ENCODE measurements at places on chromosomes 1 and 21.

DNA sequence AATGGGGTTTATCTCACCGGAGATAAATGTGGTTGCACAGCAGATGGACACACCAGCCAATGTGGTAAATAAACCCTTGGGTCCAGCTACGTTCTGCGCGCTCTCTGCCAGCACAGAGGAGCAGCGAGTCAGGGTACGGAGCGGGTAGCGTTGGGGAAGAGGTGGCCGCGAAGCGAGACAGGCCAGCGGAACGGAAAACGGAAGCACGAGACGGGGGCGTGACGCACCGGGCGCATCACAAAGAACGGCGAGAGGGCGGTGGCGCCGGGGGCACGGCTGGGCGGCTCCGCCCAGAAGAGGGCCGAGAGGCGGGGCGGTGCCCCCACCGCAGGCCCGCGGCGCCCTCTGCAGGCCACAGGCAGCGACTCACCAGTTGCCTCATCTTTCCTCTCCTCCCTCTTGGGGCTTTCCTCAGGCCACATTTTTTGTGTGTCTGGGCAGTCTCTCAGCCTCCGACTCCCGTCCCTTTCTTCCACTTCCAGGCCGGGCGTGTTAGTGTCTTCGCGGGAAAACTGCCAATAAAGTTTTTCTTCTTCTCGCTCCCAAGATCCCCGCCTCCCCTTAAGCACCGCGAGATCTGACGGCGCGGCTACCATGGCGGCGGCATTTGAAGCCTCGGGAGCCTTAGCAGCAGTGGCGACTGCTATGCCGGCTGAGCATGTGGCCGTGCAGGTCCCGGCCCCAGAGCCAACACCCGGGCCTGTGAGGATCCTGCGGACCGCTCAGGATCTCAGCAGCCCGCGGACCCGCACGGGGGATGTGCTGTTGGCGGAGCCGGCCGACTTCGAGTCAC is at the start of gene DDX20:
Gene DDX20, plus strand, starts transcription at position 571 of the 793 bp plus-strand sequence. Its CDS starts 24 bp downstream, at position 595.
- DNase-seq, result peak; percentile 96

DNA sequence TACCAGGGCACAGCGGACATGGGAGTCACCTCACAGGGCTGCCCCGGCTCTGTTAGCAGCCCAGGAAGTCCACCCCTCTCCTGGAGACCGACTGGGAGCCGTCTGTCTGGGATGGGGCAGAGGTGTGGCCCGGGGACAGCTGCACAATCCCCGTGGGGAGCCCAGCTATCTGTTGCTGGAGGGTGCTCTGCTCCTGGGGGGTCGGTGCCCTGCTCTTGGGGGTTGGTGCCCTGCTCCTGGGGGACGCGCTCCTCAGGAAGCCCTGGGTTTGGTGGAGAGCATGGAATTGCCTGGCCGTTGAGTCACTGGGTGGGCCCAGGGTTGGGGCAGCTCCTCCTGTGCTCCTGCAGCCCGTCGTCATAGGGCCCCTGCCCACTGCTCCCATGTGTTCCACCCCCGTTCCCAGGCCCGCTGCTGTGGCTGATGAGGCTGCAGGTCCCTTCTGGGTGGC is 39.3 kb downstream of the AGPAT3 start:
- no peak for DNase-seq

- no peak for DNase-seq
These were observed 60.2 kb downstream of the SKI start for GRCh38 chr1:2288311-2288710.

DNA sequence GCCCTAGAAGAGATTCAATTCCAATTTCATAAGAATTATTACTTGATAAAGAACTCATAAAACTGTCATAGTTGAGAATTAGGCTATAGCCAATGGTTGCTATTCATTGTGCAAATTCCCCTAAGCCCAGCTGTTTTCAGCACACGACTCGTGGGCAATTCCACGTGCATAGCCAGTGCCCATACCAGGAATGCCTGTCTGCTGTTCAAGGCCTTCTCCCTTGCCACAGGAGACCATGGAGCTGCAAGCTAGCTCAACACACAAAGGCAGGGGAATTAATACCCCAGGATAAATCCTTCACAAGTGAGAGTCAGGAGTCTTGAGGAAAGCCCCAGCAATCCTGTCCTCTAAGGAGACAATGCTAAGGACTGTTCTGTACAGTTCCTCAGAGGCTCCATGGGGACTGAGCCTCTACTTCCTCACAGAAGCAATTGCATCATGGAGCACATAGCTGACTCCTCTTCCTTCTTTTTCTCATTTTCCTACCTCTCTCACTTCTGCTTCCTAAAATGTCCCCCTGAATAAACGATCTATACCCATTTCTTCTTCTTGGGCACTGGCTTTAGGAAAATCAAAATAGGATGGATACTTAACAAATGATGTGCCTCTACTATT is 19.1 kb upstream of the CHRM3 start:
- peak; percentile 29 for DNase-seq

GRCh38 chr1:20100632-20101355 is 18.5 kb downstream of the PLA2G2D start:
- peak; percentile 77 for DNase-seq

DNA sequence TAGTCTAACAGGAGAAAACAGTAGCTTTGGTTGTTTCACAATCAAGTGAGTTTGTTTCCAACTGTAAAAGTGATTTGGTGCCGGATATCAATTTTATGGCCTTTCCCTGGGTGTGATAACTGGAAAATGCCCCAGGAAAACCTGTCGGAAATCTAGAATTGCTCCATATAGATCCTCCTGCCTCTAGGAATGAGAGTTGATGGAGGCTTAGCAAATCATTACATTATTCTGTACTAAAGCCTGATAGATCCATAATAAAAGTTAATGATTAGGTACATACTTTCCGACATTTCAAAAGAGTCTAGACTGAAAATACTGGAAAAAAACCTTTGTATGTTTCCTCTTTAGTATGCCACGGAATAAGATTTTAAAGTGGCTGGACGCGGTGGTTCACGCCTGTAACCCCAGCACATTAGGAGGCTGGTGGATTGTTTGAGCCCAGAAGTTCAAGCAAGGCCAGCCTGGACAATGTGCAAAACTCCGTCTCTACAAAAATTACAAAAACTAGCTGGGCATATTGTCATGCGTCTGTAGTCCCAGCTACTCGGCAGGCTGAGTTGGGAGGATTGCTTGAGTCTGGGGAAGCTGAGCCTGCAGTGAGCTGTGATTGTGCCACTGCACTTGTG is 70.0 kb upstream of the SLC45A1 start:
- no peak for DNase-seq

- DNase-seq, result peak; percentile 95
These were observed at the start of gene NCF2 for GRCh38 chr1:183590244-183591191. Gene NCF2, minus strand, starts transcription at chr1:183590459. Its CDS starts 130 bp downstream, at chr1:183590329.

DNA sequence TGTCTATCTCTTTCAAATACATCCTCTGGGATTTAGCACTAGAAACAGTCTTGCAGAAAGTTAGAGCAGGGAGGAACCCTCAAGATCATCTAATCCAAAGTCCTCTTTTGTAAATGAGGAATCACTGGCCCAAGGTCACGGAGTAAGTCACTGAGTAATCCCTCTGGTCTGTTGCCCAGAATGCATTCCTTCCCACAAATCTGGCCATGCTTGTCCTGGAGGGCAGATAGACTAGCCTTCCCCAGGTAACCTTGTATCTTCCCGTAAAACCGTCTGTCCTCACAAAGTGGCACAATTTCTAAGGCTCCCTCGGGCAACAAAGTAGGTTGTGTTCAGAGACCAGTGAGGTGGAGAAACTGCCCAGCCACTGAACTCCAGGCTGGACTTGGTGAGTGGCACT is 46.2 kb downstream of the DDR2 start:
- no peak for DNase-seq

- no peak for DNase-seq
These were observed 199.9 kb upstream of the JUN start for GRCh38 chr1:58983633-58984245.

GRCh38 chr1:1914971-1915692 is at the start of gene CALML6:
Gene CALML6, plus strand, starts transcription at chr1:1915260. Its CDS starts 21 bp downstream, at chr1:1915281.
- no peak for DNase-seq

DNA sequence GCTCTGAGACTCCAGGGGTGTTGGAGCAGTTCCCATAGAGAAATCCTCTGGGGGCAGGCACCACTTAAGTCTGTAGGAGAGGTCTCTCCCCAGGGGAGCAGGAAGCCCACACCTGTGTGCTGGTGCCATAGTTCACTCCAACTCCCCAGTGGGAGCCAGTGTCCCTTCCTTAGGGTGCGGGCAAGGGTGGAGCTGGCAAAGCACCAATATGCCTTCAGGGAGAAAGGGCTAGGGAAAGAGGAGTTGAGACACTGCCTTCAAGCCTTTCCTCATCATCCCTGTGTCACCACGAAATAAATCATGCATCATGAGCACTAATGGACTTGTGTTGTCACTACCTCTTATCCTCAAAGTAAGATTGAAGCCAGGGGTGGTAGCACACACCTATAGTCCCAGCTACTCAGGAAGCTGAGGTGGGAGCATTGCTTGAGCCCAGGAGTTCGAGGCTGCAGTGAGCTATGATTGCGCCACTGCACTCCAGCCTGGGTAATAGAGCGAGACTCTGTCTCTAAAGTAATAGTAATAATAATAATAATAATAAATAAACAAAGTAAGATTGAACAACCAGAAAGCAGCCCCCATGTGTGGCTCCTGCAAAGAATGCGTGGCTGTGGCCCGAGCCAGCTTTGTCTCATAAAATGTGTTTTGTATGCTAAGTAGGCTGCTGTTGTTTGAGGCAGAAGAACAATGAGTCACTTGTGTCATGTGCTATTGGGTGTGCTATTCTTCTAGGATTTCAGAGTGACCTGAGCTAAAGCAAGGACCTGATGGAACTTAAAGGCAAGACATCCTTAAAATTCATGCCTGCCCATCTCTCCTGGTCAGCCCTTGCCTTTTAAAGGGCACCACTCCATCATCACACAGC is 6.7 kb upstream of the TIE1 start:
- DNase-seq, result no peak

DNA sequence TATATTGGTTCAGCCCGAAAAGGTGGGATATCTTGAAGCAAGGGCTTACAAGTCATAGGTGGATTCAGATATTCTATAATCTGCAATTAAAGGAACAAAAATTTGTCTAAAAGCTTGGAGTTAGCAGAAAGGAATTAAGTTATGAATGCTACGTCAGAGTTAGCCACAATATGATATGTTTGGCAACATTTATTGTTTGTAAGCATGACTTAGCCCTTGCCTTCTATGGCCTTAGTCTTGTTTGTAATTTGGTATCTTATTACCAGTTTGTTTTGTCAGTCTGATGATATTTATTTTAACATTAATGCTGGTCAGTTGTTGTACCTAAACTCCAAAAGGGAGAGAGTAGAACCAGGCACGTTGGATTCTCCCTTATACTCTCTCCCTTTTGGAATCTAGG is 43.1 kb upstream of the SUCO start:
- no peak for DNase-seq

GRCh38 chr1:168089326-168089978 is 47.3 kb downstream of the GPR161 start:
- DNase-seq, result no peak

DNA sequence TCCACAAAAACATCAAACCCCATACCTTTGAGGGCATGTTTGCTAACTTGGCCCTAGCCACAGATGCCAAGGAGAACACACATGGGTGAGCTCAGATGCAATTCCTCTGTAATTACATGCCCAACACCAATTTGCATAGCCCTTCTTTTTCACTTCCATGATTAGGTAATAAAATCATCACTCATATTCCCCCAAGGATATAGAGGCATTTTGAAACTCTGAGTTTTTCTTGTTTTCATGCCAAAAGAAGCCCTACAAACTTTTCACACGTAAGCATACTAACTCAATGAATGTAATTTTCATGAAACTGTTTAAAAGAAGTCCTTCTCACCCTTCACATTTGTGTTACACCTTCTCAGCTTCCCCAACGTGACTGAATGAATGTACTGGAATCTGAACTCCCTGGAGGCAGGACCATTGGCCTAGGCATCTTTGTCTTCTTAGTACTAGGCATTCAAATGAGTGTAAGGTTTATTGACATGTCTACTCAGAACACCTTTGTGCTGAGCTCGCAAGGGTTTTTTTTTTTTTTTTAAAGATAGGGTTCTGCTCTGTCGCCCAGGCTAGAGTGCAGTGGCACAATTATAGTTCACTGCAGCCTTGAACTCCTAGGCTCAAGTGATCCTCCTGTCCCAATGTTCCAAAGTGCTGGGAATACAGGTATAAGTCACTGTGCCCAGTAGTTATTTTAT is 31.0 kb downstream of the FBXO42 start:
- no peak for DNase-seq

DNA sequence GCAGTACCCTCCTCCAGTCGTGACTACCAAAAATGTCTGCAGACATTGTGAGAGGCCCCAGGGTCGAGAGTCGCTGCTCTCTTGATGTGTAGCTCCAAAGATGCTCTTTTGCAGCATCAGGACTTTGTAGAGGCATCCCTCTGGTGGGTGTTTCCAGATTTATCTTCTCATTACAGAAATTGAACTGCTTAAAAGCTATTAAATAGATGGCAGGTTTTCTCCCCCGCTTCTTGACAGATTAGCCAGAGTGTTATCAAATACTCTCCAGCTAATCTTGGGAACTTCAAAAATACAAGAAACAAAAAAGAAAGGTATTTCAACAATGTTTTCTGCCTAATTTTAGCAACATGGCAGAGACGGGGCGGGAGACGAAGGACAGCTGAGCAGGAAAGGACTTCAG is 265.2 kb downstream of the KIF26B start:
- no peak for DNase-seq

DNA sequence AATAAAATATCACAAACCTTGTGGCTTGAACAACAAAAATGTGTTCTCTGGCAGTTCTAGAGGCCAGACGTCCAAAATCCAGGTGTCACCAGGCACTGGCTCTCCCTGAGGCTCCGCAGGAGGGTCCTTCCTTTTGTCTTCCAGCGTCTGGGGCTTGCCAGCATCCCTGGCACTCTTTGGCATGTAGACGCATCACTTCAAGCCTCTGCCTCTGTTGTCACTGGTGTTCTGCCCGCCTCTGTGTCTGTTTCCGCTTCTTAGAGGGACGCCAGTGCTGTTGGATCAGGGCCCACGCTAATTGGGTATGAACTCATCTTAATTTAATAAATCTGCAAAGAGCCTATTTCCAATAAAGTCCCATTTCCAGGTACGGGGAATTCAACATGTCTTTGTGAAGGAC is 273.7 kb upstream of the C1orf174 start:
- no peak for DNase-seq

GRCh38 chr1:33727310-33727709 is 136.6 kb upstream of the HMGB4 start:
- no peak for DNase-seq

DNA sequence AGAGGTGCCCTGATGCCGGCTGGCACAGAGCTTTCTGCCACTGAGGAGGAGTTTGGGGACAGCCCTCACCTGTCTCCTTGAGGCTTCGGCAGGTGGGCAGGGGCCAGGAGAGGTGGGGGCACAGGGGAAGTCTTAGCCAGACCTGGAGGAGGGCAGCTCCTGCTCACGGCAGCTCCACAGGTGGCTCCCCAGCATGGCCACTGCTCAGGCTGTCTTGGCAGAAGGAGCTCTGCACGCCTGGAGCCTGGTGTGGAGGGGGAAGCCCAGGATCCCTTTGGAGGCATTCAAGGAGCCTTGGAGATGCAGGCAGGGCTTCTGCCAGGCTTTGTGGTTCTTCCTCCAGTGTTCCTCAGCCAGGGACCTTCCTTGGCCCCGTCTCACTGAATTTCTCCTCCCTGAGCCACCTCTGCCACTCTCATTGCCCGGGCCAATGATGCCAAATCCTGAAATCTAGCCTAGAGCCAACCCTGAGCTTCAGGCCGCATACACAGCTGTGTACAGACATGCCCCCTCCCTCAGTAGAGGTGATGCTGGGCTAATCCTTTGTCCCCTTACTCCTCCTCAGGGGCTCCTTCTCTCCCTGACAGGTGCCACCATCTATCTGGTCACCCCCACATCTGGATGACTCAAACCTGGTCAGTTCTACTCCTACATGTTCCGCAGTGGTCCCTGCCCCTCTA is 251.8 kb upstream of the VAMP3 start:
- no peak for DNase-seq

GRCh38 chr21:24658026-24658425 is 949.3 kb downstream of the MRPL39 start:
- no peak for DNase-seq
